ENCODE measurements at places on chromosomes 1 and 21. TPM values are rescaled to one million over a fixed set of nuclear protein-coding genes. Genes with fewer than 3 reads are reported as not detected.
A peak's percentile ranks its signal among the peaks of the same experiment; 100 is the strongest.

- no peak for DNase-seq
Measured at GRCh38 chr1:47683401-47683800, 245.6 kb downstream of the FOXD2 start.

DNA sequence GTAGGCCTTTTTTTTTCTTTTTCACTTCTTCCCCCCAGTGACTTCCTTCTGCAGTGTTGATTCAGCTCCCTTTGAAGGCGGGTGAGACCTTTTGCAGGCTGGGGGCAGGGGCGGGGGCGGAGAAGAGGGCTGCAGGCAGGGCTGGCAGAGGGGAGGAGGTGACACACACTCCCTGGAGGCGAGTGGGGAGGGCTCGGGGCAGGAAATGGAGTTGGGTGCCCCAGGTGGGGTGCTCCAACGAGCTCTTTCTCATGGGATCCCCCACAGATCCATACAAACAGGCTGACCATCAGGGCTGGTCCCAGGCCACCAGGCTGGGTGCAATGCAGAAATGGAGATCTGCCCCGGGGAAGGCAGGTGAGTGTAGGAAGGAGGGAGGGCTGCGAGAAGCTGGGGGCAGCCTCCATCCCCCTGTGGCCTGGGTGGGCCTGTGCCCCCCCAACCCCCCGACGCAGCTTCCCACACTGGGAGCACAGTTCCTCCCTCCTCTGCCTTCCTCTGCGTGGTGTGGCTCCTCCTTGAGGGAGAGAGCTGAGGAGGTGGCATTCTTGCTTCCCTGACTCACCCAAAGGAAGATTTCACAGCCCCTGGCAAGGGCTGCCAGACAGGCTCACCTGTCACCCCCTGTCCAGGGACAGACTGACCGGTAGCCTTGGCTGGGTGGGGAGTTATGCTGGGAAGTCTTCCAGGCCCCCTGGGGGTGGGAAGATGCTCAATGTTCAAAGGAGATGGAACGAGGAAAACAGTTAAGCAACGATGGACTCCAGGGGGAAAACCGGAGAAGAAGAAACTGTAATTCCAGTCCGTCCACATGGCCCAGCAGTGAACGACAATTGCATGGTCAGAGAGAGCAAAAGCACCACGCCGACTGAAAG, 7.1 kb upstream of the ITGB2 start:
- DNase-seq: peak; percentile 91

GRCh38 chr1:188343914-188344313, 1515.2 kb downstream of the PLA2G4A start:
- DNase-seq: no peak

DNA sequence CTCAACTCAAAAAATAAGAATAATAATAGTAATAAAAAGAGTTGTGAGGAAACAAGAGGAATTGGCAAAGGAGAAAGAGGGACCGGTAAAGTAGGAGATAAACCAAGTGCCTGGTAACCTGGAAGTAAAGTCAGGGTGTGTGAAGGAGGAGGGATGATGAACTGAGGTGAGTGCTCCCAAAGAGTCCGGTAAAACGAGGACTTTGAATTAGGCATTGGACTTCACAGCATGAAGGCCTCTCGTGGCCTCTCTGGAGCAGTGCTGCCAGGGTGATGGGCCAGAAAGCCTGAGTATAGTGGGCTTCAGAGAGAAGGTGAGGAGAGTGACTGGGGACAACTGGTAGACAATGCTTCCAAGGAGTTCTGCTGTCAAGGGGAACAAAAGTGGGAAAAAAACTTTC, 17.6 kb downstream of the RPL11 start:
- no peak for DNase-seq

DNA sequence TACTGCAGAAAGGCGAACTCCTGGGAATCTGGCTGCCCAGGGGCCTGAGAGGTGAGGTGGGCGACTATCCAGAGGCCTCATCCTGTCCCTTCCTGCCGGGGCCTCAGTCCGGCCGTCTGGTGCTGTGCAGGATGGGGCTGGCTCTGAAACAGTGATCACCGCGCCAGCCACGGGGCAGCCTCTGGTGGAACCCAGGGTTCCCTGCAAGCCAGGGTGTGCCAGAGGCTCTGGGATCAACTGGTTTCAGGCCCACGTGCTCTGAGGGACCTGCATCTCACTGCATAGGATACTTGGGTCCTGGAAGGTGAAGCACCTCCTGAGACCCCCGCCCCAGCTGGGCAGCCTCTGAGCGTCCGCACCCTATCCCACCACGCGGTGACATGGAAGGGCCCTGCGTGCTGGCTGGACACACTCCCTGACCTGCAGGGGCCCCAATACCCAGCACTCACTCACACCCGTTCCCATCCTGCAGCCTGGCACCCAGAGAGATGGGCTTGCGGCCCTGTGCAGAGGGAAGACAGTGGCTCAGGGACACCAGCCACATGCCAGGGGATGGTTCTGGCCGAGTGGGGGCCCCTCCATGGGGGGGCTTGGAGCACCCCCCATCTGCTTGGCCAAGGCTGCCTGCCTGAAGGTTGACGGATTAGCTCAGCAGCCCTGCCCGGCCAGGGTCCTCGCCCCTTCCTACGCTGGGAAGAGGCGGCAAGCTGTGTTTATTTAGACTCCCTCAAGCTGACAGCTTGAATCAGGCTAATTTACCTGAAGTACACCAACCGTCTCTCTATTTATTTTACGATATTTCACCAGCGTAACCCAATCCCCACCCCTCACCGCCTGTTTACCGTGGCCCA, 64.3 kb upstream of the TTC34 start:
- no peak for DNase-seq

DNA sequence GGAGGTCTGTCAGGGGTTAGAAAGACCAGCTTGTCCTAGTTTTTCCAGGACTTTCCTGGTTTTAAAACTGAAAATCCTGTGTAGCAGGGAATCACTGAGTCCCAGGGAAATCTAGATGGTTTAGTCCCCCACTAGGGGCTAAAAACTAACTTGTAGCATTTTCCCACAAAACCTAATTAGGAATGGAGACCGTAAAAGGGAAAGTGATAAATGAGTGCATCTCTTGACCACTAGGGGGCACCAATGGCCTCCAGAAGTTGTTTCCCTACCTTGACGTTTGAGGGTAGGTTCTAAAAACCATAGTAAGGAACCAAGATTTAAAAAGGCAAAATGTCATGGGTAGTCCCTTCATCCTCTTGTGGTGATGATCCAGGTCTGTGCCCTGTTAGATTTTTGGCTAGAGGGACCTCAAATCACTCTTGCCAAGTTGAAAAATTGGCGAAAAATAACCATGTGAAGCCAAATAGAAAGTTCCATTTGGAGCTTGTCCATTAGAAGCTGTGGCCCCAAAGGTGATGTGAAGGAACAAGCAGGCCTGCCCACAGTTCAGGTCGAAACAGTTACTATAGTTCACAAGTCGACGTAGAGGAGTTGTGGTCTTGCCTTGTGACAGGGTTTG, 24.5 kb downstream of the CLIC6 start:
- no peak for DNase-seq

GRCh38 chr1:22508329-22508728, 55.0 kb upstream of the EPHA8 start:
- no peak for DNase-seq

GRCh38 chr1:108695535-108695934, 3.4 kb downstream of the PRPF38B start:
- no peak for DNase-seq

GRCh38 chr1:56774067-56774609, 45.1 kb downstream of the FYB2 start:
- no peak for DNase-seq

DNA sequence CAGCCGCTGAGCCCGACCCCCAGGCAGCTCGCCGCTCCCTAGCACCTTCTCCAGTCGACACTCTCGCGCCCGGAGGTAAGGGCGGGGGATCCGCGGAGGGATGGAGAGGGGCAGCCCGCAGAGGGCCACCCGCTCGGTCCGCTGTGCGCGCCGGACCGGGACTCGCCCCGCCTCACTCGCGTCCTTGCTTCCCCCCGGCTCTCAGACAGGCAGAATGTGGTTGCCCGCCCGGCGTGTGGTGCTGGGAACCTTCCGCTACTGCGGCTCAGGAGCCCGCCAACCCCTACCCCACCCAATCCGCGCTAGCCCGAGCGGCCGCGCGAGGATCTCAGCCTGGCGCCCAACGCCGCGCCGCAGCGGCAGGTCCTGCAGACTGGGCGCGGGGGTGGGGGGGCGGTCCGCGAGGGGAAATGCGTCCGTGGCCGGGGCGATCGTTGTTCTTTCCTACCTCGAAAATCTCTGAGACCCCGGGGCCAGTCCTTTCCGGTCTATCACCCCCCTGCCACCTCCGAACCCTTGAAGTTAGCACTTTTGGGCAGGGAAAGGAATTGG, 404 bp downstream of the LRRC8C start:
- DNase-seq: peak; percentile 85

GRCh38 chr1:162137179-162137960, 67.9 kb downstream of the NOS1AP start:
- no peak for DNase-seq

DNA sequence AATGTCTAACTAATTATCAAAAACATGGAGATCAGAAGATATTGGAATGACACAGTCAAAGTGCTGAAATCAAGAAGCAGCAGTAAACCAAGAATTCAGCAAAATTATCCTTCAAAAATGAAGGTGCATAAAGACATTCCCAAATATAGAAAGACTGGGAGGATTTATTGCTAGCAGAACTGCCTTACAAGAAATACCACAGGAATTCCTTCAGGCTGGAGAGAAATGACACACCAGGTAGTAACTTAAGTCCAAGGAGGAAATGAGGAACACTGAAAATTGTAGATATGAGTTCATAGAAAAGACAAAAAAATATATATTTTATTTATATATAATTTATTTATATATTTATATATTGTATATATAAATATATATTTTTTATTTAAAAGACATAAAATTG, 217.2 kb downstream of the RPS6KC1 start:
- no peak for DNase-seq

Gene RAB25
- total RNA-seq: not detected

Gene LIN28A
- total RNA-seq: not detected

Gene SLC1A7
- 0.43 TPM for total RNA-seq

Gene PPM1J
- total RNA-seq: 10.7 TPM

Gene MIXL1
- 0.27 TPM for total RNA-seq

All from cardiac septum (tissue), 1 donor.